Breast epithelium (tissue), 4 donors: ENCODE measurements at places on chromosomes 1 and 21.

DNA sequence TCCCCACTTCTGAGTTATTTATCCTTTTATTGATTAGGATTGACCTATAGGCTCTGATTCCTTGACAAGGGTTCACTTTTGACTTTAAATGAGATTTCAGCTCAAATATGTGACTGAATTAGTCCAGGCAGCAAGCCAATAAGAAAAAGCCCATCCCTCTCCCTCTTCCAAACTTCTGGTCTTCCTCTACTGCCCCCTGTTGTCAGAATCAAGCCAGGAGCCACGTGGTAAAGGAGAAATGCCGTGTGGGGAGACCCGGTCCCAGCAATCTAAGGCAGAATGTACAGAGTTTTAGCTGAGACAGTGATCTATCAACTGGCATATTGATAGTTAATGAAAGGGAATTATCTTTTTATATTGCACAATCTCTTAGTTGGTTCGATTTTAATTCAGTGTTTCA lies 5.2 kb downstream of the ADAMTS5 start:
- DNase-seq = no peak
- peak overlapping the region; percentile 74 for H3K4me3 ChIP-seq
- peaks cover 14% of the 10 kb centered on the region for H3K4me1 ChIP-seq
- H3K27ac ChIP-seq = peak overlapping the region; percentile 89
- no peaks in the 10 kb centered on the region for H3K36me3 ChIP-seq

- no peaks in the 10 kb centered on the region for H3K4me1 ChIP-seq
- DNase-seq = no peak
- no peaks in the 10 kb centered on the region for H3K27me3 ChIP-seq
- H3K36me3 ChIP-seq = no peaks in the 10 kb centered on the region
- no peak overlapping the region for H3K4me3 ChIP-seq
These were observed 25.0 kb downstream of the MCOLN2 start for GRCh38 chr1:84971957-84972356.

DNA sequence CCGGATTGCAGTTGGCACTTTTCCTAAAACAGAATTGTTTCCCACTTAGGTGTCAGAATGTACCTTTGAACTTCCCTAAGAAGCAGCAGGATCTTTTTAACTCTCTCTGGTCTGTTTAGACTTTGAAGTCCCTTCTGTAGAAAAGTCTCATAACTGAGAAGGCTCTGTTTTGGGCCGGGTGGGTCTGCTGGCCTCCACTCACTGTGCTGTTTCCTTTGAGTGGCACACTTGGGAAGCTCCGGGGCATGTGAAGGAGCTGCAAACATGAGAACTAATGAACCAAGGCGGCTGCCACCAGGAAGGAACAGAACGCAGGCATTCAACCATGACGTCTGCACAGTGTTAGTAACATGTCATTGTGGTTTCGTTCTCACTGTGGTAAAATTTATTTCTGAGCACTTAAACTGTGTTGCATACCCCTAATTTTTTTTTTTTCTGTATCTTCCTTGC lies 19.5 kb upstream of the NCMAP start:
- H3K27me3 ChIP-seq = no peaks in the 10 kb centered on the region
- H3K36me3 ChIP-seq = no peaks in the 10 kb centered on the region
- H3K27ac ChIP-seq = peak overlapping the region; percentile 23
- no peak overlapping the region for H3K4me3 ChIP-seq
- H3K4me1 ChIP-seq = no peaks in the 10 kb centered on the region

DNA sequence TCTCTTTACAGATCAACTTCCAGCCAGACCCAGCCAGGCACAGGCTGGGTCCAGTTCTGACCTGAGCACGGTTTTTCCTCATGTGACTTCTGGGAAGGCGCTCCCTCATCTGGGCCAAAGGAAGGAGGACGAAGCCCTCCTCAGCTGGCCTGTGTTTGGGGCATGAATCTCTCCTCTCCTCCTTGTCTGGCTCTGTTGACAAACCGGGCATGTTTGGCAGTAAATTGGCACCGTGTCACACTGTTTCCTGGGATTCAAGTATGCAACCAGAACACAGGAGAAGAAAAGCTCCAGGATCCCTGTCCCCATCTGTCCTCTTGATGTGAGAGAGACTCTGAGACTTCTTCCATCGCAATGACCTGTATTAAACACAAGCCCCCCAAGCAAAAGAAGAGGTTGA lies 18.3 kb downstream of the NECAP2 start:
- no peaks in the 10 kb centered on the region for H3K27me3 ChIP-seq
- no peak for DNase-seq
- H3K36me3 ChIP-seq = no peaks in the 10 kb centered on the region
- H3K4me3 ChIP-seq = no peak overlapping the region

DNA sequence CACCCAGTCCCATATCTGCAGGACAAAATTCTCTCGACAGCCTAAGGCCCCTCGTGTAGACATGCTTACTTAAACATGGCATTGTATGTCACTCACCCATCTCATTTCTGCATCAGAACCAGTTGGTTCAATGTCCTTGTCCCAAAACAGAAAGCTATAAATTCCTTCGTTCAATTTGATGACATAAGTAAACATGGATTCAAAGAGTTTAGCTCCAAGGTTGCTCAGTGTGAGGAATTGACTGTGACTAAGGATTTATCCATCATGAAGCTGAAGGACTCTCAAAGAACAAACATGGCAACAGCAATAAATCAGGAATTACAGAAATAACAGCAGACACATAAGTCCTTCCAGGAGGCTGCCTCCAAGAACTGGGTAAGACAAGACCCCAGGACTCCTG lies 237.2 kb downstream of the TOMM20 start:
- H3K36me3 ChIP-seq = no peaks in the 10 kb centered on the region
- no peaks in the 10 kb centered on the region for H3K4me1 ChIP-seq

DNA sequence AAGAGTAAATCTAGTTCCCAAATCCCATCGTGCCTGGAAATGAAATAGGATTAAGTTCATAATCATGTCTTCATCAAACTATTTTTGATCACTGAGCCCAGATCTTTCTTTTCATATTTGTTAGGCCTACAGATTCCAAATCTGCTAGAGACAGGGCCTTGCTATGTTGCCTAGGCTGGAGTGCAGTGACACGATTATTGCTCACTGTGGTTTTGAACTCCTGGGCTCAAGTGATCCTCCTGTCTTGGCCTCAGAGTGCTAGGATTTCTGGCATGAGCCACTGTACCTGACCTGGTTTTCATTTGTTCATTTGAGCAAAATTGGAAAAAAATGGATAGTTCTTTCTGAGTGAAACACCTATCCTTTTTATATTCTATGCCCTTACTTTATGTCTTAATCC lies 28.0 kb upstream of the DIPK1A start:
- H3K27me3 ChIP-seq = no peaks in the 10 kb centered on the region
- no peaks in the 10 kb centered on the region for H3K36me3 ChIP-seq
- no peak for DNase-seq
- no peak overlapping the region for H3K4me3 ChIP-seq

DNA sequence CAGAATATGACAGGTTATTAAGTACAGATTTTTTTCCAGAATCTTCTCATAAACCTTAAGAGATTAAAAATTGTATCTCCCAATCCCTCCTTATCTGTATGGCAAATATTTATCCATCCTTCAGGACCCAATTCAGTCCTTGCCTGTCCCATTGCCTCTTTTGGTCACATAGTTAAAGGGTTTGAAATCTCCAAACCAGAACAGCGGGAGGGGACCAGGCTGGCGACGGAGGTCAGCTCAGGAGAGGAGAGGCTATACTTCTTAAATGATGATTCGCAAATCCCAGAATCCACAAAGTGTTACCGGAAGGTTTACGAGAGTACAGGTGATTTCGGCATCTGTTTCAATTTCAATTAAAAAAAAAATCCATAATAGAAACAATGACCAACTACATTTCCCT lies 572.7 kb downstream of the SMYD3 start:
- no peak overlapping the region for H3K4me3 ChIP-seq
- no peak overlapping the region for H3K27ac ChIP-seq
- DNase-seq = no peak
